NCI-H510A treated with DMSO at 0.1 percent for 48 hours (cell line): ENCODE measurements at places on chromosomes 6 and 20.

DNA sequence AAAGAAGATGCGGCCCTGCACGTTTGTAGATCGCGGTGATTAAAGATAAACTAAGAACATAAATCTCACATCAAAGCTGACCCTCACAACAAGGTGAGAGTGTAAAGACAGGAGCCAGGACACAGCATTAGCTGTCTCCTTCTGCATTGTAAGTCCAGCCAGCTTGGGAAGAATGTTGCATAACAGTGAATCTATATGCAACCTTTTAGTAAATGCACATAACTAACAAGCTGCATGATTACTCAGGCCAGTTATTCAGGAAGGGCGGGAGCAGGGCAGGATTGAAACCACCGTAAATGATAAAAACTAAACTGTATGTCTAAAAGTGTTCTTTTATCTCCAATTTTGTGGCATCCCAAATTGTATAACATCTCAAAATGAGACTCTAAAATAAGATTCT, 57.1 kb downstream of the POPDC3 start:
- DNase-seq = no peak

- no peak for DNase-seq
These were observed 33.2 kb upstream of the TAF8 start for GRCh38 chr6:42017021-42017643.

DNA sequence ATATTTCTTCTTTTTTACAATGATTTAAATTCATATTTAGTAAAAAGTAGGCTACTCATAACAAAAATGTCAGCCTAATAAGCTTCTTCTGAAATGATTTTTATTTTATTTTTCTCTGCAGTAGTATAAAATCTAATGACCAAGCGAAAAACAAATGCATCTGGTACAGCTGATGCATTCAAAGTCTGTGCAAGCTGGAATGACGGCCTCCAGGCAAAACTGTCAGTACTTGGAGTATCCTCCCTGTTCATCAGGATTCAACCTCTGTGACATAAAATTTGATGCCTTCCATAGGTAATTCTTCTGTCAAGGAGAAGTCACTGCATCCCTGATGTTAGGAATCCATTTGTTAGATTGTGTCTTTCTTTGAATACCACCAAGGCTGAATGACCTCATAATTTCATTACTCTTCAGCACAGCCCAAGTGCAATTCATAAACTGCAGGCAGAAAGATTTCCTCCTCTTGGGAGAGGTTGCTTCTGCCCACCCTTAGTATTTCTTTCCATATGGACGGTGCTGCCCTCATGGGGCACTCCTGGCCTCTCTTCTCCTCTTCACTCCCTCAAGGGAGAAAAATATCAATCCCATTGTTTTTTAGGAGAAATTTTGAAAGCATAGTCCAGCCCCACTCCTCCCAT, 146.4 kb upstream of the STXBP5 start:
- DNase-seq = no peak

- DNase-seq = no peak
These were observed 42.0 kb downstream of the PTPRK start for GRCh38 chr6:128478230-128479047.

GRCh38 chr6:157092736-157093135, 230.6 kb downstream of the TMEM242 start:
- peak; percentile 60 for DNase-seq

DNA sequence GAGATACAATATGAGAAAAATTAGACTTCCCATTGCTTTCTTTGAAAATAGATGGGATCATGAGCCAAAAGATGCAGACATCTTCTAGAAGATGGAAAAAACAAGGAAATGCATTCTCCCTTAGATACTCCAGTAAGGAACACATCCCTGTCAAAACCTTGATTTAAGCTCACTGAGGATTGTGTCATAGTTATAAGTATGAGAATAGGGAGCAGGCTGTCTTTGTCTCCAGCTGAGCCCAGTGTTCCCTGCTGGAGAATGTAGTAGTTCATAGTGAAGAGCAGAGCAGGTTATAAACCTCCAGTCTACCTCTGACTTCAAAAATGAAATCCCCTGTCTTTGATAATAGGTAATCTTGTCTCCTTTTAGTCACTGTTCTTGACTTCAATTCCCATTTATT, 589.9 kb downstream of the PHF3 start:
- no peak for DNase-seq

DNA sequence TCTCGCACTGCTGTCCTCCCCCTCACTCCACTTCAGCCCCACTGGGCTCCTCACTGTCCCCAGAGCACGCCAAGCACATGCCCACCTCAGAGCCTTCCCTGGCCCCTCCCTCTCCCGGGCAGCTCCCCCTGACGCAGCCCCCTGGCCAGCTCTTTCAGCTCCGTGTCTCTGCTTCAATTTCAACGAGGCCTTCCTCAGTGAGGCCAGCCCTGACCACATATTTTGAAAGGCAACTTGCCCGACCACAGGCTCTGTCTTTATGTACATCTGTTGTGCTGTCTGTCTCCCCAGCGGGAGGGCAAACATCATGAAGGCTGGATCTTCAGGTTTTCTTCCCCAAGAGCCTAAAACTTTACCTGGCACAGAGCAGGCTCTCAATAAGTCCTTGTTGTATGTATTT, 44.6 kb downstream of the JPH2 start:
- DNase-seq = no peak

GRCh38 chr20:19320005-19320404, 107.6 kb downstream of the SLC24A3 start:
- no peak for DNase-seq

GRCh38 chr6:164579035-164579434, 730.4 kb downstream of the C6orf118 start:
- no peak for DNase-seq

- no peak for DNase-seq
These were observed 183.6 kb downstream of the COL9A1 start for GRCh38 chr6:70119218-70119835.

DNA sequence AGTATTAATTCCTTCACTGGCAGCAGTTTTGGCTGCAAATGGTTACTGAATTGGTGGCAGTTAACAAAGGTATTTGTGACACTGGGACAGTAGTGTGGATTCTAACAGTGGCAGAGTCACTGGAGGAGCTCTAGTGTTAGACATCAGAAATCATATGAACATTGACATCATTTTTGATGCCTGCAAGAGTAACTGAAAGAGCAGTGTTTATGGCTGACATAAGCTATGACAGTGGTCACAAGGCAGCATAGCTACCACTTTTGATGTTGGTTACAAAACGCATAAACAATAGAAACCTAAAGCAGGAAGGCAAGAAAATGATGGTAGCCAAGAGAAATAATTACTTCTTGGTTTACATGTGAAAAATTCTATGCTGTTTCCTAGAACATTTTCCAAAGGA, 326.7 kb upstream of the MAN1A1 start:
- DNase-seq = no peak

- no peak for DNase-seq
These were observed 33.6 kb upstream of the HSF2 start for GRCh38 chr6:122365775-122366403.

DNA sequence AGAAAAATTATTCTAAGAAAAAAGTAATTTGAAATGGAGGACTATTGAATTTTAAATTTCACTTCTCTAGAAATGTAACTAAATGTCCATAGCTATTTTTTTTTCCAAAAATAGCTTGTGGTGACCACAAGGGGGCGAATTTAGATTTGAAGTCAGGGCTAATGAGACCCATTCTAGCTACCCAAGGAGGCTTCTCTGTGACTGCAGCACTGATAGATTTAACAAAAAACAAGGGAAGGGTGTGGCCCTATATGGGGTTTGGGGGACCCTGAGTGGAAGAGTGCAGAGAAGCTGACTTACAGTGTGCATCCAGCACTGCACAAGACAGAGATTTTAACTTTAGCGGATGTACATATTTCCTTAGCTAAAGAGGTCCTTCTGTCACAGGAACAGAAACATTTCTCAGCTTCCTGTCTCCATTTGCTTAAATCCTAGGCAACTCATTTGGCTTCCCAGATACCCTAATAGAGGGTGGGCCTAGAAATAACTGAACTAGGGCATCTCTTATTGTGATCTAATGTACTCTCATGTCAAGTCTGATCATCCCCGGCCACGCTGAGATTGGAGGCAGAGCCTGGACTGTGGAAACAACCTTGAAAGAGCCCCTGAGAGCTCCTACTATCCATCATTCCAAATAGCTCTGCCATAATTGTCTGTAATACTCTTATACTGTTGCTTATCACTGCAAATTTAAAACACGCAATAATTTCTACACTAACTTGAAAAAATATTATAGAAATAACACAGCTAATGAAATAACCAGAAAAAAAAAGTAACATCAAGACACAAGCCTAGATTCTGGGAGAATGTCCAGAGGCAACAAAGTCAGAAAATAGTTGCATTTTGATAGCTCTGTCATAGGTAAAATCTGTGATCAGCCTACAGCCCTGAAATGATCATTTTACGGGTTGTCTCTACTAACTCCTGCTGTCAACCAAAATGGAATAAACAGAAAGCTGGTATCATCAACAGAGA, 93.6 kb downstream of the SNAP91 start:
- peak; percentile 6 for DNase-seq

- DNase-seq = no peak
These were observed 6.5 kb upstream of the TINAG start for GRCh38 chr6:54301770-54302169.

DNA sequence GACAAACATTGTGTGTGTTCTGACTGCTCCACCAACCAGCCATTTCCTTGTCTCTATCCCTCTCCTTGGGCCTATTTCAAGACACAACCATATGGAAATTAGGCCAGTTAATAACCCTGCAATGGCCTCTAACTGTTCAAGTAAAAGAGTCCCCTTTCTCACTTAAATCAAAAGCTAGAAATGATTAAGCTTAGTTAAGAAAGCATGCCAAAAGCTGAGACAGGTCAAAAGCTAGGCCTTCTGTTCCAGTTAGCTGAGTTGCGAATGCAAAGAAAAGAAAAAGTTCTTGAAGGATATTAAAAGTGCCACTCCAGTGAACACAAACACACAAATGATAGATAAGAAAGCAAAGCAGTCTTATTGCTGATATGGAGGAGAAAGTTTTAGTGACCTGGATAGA, 22.5 kb downstream of the SERINC1 start:
- no peak for DNase-seq

GRCh38 chr6:42688281-42688680, 34.1 kb downstream of the PRPH2 start:
- DNase-seq = no peak

DNA sequence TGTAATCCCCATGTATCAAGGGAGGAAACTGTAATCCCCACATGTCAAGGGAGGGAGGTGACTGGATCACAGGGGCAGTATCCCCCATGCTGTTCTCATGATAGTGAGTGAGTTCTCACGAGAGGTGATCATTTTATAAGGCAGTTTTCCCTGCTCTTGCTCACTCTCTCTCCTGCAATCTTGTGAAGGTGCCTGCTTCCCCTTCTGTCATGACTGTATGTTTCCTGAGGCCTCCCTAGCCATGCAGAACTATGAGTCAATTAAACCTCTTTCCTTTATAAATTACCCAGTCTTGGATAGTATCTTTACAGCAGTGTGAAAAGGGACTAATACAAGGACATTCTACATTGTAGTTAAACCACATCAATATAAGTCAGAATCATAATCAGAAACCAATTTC, 112.4 kb downstream of the BTBD9 start:
- DNase-seq = no peak

GRCh38 chr20:37864298-37864697, 38.6 kb upstream of the VSTM2L start:
- no peak for DNase-seq

- DNase-seq = no peak
These were observed 7.2 kb upstream of the MDGA1 start for GRCh38 chr6:37704923-37705238.

GRCh38 chr6:109034526-109034925, 60.1 kb downstream of the SESN1 start:
- DNase-seq = no peak

- no peak for DNase-seq
These were observed 13.3 kb downstream of the PMEPA1 start for GRCh38 chr20:57696401-57696961.

GRCh38 chr6:160333841-160334240, 14.3 kb upstream of the SLC22A3 start:
- no peak for DNase-seq

DNA sequence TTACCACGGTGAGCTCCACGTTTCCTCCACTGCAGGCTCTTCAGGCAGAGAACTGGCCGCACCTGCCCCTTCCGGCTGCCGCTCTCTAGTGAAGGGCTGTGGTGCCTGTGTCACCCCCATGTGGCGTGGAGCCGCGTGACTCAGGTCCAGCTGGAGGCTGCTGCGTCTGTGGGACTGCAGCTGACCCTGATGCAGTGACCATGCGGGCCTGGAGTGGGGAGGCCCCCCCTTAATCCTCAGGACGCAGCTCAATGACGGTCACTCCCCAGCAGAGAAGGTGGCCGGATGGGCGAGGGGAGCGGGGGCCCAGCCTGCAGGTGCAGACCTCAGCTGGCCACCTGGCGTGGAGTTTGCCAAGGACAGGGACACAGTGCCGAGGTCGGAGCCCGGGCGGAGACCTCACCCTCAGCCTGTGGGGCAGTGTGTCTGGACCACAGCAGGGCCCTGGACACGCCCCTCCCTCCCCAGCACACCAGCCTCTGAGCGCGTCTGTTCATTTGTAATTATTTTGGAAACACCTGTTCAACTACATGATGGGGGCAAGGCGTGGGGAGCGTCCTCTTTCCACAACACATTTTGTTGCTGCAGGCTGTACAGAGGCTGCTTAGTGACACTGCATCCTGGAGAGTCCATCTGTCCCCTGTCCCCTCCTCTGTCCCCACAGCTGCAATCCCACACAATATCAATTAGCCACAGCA, 10.7 kb downstream of the BHLHE23 start:
- DNase-seq = no peak

DNA sequence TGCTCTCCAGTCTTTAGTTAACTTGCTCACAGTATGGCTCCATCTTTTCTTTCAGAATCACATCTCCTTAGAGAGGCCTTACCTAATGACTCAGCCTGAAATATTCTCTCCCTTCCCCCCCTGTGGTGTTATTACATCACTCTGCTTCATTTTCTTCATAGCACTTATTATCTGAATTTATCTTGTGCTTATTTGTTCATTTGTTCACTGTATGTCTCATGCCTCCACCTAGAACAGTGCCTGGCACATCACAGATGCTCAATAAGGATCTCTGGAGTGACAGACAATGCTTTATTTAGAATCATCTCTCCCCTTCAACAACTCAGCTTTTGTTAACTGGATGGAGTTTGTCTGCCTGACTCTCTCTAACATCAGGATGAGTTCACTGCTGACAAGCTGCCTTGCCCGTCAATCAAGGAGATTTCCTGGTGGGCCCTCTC, 96.6 kb upstream of the MAN1A1 start:
- no peak for DNase-seq

DNA sequence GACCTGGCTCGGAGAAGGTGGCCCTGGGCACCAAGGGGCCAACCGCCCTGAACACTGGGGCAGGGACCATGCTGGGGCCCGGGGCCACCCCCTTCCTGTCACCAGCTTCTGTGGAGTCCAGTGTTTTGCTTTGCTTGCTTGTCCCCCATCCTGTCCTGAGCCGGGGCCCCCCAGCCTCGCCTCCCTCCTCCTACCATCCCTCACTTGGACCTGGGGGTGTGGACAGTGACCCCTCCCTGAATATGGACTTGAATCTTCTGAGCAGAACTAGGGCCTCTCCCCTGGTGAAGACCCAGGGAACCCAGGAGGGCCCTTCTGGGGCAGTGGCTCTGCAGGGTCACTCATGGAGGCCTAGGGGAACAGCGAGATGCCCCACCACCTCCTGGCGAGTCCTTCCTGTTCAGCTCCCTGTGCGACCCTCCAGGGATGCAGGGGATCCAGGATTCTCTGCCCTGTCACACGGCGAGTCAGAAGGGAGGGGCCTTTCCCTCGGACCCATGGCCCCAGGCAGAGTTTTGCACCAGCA, 41.6 kb downstream of the VSTM2L start:
- DNase-seq = no peak

GRCh38 chr6:2655844-2656433, 94.8 kb downstream of the MYLK4 start:
- no peak for DNase-seq
